ENCODE measurements at places on chromosomes 7 and 10.

GRCh38 chr7:53428045-53428444 is 392.6 kb downstream of the POM121L12 start:
- DNase-seq, result no peak

DNA sequence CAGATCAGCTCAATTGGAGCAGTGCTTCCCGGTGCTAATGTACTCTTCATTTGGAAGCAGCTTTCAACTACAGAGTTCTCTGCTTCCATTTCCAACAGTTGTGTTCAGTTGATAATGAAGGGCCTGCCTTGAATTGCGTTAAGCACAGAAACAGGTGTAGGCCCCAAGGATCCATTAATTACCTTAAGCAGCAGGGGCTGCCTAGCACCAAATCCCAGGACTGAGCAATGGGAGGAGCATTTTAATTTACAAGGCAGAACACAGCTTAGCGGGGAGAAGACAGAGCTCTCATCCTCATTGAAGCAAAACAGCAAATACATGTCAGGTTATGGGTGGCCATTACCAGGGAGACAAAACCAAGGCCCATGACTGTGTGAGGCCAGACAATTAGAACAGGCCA is 349.6 kb downstream of the TFEC start:
- no peak for DNase-seq

- DNase-seq, result no peak
Observed at GRCh38 chr7:94848531-94848930, 58.9 kb upstream of the PPP1R9A start.

DNA sequence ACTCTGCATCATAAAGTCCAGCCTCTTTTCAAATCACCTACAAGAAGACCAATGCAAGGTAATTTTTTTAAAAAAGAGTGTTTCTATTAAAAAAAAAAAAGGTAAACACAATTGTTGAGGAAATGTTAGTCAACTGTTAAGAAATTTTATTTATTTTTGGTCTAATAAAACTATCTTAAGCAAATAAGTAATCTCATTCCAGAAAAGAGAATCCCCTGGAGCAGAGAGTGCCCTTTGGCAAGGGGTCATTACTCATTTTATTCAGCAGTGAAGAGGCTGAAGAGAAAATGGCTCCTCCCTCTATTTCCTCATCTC is 63.4 kb upstream of the GSDME start:
- DNase-seq, result no peak

DNA sequence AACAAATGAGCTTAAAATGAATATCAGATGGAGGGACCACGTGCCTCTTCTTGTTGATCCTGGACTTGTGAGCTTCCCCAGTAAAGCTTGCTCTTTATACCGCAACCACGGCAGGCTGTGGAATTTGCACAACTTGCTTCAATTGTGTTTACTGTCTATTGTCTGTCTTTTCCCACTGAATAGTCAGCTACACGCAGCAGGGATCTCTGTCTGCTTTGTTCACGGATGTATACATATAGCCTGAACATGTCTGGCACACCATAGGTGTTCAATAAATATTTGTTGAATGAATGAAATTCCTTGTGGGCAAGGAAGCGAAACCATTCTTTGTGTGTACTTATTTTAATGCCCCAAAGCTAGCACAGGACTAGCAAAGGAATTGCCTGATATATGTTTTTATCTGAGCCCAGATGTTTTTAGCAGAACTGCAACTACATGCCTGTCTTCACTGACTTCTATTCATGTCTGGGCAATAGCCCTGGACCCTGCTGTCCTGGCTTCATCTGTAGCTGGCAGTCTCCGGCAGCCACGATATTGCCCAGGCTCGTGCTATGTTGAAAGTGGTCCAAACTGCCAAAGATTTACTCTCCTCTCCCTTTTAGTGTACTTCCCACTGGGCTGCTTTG is 29.9 kb upstream of the IFRD1 start:
- DNase-seq, result no peak

- no peak for DNase-seq
Observed at GRCh38 chr7:157653827-157654207, 317.0 kb downstream of the DNAJB6 start.

DNA sequence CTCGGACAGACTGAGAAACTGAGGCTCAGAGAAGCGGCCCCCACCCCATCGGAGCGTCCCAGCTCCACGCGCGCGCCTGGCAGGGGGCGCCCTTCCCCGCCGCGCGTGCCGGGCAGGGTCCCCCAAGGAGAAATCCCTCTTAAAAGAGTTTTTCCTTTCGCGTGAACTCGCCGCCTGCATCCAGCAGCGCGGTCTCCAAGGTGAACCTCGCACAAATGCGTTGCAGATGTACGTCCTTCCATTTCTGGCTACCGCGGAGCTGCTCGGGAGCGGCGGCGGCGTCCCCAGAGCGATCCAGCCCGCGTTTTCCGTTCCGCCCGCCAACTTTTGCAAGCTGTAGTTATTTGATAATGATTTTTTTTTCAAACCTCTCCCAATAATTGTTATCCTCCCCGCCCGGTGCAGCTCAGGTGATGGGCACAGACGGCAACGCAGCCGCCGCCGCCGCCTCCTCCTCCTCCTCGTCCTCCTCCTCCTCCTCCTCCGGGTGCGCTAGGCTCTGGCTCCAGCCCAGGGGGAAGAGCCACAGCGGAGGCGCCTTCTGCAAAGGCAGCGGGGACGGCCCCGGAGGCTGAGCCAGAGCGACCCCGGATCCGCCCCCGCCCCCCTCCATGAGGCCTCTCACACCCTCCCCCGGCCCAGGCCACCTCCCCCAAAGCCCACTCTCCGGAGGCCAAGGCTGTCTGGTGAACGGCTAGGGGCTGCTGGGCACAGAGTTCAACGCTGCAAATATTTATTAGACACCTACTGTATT is 74.0 kb upstream of the CUX1 start:
- no peak for DNase-seq

- DNase-seq, result no peak
Observed at GRCh38 chr10:61140765-61141392, 196.9 kb upstream of the RHOBTB1 start.

DNA sequence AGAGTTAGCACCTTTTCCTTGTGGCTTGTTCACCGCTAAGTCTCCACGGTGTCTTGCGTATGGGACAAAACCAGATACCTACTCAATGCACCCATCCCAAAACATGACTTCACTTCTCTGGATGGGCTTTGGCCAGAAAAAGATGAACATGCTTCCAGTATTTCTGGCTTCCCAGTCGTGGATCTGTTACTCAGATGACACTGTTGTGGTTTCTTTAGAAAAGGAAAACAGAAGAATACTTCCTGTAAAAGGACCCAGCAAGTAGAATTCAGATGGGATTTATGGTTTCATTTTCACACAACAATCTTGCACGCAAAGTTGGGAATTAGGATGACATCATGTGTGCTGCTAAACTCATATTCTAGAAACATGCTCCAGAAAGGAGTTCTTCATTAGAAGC is 216.7 kb downstream of the ADAM12 start:
- no peak for DNase-seq

DNA sequence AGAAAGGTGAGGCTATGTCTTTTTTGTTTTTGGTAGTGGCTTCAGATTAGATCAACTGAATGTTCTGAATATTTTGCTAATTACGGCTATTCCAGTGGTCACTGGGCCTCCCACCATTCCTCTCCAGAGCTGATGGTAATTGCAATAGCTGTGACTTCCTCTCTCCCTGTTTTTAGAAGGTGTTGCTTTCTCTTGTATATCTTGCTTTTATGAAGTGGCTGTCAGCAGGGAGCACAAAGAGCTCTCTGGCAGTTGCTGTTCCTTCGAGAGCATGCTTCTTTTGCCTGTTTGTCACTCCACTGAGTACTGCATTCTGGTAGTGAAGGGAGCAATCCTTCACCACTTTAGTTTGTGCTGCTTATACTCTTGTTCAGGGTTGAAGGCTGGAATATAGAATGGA is 133.3 kb downstream of the EXOC4 start:
- DNase-seq, result no peak

GRCh38 chr7:122316467-122317388 is 12.2 kb upstream of the FEZF1 start:
- no peak for DNase-seq

DNA sequence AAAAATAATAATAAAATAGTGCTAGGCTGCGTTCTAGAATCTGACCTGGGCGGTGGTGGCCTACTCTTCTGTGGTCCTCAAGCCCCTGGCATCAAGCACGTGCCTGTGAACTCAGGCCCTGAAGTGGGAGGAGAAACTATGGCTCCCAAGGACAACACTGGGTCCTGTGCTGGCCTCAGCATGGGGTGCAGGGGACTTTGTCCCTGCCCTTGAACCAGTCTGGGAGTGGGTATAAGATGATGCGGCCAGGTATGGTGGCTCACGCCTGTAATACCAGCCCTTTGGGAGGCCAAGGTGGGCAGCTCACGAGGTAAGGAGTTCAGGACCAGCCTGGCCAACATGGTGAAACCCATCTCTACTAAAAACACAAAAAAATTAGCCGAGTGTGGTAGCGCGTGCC is 5.5 kb downstream of the ZP3 start:
- DNase-seq, result no peak

DNA sequence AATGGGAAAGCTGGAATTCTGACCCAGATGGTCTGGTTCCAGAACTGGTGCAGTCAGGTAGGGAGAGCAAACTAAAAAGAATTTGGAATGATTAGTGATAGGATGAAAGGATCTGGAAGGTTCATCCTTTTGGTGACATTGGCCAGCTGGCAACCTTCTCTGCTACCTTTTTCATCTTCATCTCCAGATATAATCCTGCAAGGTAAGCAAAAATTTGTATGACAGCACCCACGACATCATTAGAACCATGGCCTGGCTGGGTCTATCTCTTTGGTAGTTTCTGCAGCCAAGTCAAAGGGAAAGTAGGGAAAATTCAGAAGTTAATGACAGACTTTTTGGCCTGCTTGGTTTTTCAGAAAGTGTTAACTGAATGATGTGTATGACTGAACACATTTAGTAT is 188.9 kb upstream of the MALRD1 start:
- no peak for DNase-seq

- no peak for DNase-seq
Observed at GRCh38 chr10:95756041-95756761, at the start of gene ENTPD1. Gene ENTPD1 (plus strand): TSS chr10:95756163. CDS start chr10:95756240, 77 bp downstream.

DNA sequence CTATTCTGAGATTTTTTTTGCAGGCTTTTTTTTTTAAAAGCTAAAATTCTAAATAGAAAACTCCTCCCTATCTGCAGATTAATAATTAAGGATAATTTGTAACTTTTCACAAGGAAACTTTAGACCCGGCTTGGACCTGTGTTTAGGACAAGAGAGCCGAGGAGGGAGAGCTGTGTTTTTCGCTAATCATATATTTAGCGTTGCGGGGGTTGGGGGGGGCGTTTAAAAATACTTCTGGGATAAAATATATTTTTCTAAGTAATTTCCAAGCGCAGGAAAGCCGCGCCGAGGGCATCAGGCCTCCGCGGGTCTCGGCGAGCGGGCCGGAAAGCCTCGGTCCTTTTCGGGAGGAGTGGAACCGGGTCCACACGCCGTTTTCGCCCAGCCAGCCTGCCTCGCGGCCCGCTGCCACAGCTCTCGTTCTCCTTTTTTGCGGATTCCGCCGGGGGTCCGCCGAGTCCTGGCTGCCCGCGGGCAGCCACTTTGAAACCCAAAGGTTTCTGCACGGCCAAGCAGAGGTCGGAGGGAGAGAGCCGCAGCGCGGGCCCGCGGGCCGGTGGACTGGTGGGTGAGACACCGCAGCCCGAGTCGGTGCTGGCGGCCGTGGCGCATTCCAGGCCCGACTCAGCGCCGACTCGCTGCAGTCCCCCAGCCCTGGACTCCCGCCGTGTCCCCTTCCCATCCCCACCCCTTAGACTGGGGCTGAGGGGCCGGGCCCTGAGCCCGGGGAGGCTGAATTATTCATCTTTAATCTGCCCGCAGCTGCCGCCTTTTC is 2.3 kb downstream of the PAX2 start:
- DNase-seq, result no peak

DNA sequence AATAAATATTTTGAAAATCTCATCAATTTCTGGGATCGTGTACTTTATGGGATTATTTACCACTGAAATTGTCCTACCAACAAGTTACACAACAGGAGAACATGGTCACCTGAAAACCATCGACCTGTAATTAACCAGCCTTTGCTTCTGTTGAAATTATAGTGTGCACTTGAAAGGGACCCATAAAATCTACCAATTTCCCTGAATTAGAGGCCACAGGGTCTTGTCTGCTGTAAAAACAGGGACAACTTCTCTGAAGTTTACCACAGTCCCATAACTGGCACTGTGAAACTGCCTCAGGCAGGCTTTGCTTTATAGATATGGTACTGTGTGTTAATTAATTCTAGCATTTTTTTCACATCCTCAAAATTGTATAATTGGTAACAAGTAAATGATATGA is 37.7 kb downstream of the RAB19 start:
- no peak for DNase-seq

- DNase-seq, result no peak
Observed at GRCh38 chr7:29277436-29278215, 83.1 kb downstream of the CHN2 start.

GRCh38 chr7:36979810-36980248 is 255.5 kb upstream of the AOAH start:
- no peak for DNase-seq

DNA sequence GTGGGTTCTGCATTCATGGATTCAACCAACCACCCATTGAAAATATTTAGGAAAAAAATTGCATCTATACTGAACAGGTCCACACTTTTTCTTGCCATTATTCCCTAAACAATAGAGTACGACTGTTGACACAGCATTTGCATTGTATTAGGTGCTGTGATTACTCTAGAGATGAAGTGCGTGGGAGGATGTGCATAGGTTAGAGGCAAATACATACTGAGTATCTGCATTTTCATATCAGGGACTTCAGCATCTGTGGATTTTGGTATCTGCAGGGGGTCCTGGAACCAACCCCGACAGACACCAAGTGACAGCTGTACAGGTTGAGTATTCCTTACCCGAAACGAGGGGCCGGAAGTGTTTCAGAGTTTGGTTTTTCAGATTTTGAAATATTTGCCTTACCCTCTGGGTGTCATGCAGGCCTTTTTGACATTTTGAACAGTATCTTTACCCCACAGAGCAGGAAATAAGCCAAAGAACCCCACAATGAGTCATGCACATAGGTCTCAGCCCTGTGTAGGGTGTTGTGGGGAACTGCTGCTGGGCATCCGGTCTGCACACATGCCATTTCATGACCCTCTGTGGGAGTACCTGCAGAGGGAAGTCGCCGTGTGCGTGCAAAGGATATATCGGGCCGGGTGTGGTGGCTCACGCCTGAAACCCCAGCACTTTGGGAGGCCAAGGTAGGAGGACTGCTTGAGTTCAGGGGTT is 14.5 kb downstream of the NUDT5 start:
- no peak for DNase-seq

DNA sequence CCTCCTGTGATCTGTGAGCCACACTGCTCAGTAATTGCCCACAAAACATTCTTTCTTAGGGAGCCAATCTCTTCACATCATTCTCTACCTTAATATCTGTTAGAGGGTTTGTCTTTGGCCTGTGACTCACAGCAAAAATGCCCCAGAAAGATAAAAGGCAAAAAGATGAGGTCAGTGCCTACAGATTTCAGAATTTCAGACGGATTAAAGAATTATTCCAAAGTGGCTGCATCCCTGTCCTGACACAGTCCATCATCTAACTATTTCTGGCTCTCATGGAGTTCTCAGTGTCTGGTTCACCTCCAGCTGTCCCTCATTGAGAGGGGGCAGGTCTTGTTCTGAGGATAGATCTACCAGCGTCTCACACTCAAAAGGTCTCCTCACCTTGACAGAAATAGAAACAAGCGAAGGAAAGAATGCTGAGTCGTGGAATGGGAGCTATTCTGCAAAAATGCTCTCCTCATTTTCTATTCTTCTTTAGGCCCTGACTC is 138.5 kb upstream of the AOAH start:
- DNase-seq, result no peak
